ENCODE measurements at places on chromosomes 2 and 18. TPM values are rescaled to one million over a fixed set of nuclear protein-coding genes. Genes with fewer than 3 reads are reported as not detected.

DNA sequence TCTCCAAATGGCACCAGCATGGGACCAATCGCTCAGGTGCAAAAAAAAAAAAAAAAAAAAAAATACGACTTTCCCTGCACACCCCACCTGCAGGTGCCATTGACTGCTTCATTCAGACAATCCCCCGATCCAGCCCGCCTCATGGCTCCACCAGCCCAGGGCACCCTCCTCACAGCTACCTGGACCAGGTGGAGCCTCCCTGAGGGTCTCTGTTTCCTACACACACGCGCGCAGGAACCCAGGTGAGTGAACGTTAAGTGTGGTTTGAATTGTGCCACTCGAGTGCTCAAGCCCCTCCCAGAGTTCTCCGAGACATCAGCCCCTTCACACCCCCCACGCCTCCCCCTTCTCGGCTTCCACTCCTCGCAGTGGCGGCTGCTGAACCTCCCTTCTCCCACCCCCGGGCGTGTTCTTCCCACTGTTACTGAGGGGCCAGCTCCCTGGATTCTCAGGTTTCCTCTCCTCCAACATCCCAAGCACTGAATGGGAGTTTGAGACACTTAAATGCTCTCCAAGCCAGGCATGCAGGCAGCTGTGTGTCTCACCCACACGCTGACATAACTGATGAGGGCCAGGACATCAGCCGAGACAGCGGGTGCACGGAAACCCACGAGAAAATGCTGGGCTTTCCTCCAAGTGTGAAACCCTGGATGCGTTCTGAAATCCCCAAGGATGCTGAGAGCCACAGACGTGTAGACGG lies 88.8 kb upstream of the SNTG2 start:
- DNase-seq = no peak

DNA sequence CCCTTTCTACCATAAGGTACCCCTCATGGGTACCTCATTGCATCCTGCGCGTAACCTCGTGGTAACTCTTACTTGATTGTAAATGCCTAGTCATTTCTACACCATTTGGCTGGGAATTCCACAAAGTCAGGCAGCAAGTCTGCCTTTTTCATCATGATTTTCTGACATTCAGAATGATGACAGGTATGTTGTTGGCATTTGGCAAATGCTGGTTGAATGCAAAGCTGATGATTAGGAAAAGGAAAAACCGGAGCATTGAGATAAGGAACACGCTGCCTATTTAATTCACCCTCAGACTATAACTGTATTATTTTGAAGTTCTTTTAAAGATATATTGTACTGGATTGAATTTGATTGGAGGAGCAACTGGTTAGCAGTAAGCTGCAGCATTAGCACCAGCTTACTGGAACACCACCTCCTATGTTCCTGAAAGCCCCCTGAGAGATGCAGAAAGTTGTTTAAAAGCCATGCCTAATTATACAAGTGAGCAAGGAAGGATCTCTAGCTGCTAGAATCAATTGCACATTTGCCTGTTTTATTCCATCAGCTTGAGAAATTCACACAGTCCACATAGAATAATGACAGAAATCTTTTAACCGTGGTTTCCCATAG lies 520.1 kb downstream of the LRP1B start:
- no peak for DNase-seq

DNA sequence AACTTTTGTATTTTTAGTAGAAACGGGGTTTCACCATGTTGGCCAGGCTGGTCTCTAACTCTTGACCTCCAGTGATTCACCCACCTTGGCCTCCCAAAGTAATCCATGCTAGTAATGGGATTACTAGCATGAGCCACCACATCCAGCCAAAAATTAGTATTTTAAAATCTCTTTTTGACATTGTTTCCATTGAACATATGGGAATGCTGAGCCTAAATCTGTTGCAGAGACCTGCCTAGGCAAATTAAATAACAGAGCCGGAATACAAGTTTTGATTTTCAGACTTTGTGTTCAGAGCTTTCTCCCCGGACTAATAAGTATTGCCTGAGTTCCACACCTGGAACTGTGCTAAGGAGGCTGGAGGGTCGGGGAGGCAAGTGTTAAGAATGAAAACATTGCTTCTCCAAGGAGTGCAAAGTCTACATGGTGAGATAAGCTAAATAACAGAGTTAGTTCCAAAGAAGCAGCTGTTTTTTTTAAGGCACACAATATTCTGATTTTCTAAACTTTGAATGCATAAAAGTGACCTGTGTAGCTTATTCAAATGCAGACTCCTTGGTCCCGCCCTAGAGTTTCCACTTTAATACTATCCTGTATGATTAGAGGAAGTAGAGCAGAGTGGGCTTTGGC lies 150.6 kb upstream of the CELF4 start:
- DNase-seq = no peak

- DNase-seq = no peak
Measured at GRCh38 chr2:222427646-222428301, 3.4 kb downstream of the SGPP2 start.

DNA sequence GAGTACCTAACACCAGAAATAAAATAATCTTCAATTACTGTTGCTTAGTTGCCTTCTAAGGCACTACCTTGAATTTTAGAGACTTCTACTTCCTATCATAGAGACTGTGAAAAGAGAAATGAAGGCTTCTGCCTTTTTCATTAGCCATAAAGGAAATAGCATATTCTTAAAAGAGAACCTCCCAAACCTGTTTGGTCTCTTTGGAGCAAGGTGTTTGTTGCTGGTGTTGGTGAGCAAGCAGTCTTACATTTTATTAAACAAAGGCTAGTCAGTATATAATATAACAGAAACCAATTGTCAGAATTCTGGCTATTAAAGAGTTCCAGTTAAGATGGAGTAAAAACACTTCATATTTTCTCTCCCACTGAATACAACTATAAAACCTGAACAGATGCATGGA lies 116.4 kb downstream of the TAF4B start:
- no peak for DNase-seq

GRCh38 chr18:78754311-78755043 lies 225.1 kb upstream of the SALL3 start:
- DNase-seq = no peak

GRCh38 chr18:59429608-59430007 lies 70.5 kb upstream of the LMAN1 start:
- no peak for DNase-seq

DNA sequence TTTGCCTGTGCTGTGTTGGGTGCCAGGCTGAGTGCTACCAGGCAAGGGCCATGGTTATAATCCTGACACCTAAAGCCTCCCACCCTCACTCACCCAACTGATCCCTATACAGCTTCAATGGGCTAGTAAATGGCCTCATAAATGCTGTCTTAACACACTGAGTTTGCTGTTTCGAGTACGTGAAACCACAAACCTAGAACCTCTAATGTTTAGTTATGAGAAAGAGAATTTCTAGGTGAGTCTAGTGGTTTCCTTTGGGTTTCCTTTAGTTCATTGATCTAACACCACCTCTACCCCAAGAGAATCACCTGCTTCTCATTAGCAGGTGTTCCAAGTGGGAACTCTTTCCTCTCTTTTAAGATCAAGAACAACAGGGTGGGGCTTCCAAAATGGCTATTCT lies 172.0 kb downstream of the MC4R start:
- DNase-seq = no peak

DNA sequence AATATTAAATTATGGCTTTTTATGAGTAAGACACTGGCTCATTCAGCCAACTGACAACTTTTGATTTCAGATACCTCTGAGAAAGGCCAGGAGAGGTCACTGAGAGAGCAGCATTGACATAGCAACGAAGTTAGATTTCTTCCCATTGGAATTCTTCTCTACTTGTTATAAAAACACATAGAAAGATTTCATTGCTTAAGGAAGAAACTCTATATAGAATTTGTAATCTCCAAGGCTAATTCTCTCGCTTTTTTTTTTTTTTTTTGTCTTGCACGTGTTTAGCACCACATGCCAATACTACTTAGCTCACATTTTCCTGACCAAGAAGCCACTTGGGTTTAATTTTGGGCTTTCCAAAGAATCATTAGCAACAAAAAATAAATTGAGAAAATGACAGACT lies 233.7 kb downstream of the CALCRL start:
- DNase-seq = no peak

- DNase-seq = no peak
Measured at GRCh38 chr2:99867770-99868169, 274.6 kb downstream of the AFF3 start.

GRCh38 chr2:64220265-64220664 lies 76.0 kb upstream of the PELI1 start:
- no peak for DNase-seq

The COLEC12 gene
- total RNA-seq = not detected

The RALB gene
- 17.6 TPM for total RNA-seq

The RNU2-63P gene
- total RNA-seq = 7.6 TPM

The FABP1 gene
- not detected for total RNA-seq

The IFT172 gene
- total RNA-seq = 12.1 TPM

The C2orf66 gene
- total RNA-seq = not detected
